ENCODE measurements at places on chromosomes 11 and 22. TPM values are rescaled to one million over a fixed set of nuclear protein-coding genes. Genes with fewer than 3 reads are reported as not detected.

DNA sequence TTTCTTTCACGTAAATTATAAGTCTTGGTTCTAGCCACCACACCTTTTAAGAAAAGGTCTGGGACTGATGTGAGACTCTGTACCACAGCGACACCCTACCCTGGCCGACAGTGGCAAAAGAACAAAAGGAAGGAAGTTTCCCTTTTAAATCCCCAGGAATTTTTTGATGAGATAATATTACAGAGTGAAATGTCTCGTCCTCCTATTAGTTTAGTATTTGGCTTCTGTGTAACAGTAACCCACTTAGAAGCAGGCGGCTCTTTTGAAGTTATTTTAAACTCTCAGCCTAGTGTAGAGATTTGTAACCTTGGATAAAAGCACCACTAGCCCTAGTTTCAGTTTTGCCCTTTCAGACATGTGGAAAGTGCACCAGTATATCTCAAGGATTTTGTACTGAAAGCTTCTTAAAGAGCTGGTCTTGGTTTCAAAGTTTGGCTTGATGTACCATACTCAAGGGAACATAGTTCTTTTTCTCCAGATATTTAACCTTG is 84.1 kb downstream of the C22orf31 start:
- no peak for DNase-seq

GRCh38 chr22:19696504-19697276 is 17.6 kb upstream of the SEPTIN5 start:
- no peak for DNase-seq

DNA sequence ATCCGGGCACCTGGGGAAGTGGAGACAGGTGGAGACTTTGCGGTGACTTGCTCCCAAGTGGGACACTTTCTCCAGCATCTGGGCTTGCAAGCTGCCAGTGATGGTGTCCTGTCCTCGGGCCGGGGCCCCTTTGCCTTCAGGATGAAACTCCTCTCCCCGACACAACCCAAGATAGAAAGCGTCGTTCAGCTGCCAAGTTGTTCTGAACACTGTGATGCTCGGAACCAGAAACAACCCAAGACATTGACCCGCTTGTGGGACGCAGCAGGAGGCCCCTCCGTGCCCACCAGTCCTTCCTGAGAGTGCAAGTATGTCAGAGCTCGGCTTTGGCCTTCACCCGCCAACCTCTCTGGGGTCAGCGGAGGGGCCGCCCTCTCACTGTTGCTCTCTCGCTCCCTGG is 31.3 kb downstream of the LINC01488 start:
- peak; percentile 16 for DNase-seq

Gene SLN
- total RNA-seq: 5.7 TPM

- no peak for DNase-seq
These were observed 20.5 kb upstream of the SORL1-AS1 start for GRCh38 chr11:121473064-121473777.

Gene PPARA
- total RNA-seq: 78.9 TPM

Gene NLRP6
- 0.32 TPM for total RNA-seq

Gene TRAF6
- 11.6 TPM for total RNA-seq

DNA sequence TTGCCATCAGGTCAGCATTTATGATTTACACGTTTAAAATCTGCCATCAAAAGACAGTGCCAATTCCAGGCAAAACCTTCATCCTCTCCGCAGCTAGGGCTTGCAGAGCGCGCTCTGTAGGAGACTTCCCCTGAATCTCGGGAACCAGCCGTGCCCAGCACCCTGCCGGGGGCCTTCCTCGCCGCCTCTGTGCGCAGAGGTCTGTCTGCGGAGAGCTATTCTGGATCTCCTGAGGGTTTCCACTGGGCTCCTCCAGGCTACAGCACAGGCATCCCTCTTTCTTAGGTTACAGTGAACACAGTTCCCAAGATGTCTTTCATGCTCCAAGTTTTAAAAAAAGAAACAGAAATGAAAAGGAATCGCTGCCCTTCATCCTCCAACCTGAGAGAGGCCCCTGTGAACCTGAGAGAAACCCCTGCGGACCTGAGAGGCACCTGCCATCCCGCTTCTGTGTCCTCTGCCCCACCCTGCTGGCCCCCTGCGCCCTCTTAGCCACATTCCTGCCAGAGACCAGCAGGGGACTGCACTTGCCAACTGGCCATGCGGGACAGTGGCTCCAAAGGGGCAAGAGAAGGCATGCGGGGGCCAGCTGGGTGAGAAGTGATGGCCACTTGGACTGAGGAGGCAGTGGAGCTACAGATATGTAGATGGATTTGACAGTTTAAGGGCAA is 16.1 kb downstream of the TP53AIP1 start:
- DNase-seq: no peak

Gene RTCB
- total RNA-seq: 43.0 TPM

GRCh38 chr11:131838016-131838415 is 467.6 kb downstream of the NTM start:
- DNase-seq: no peak

DNA sequence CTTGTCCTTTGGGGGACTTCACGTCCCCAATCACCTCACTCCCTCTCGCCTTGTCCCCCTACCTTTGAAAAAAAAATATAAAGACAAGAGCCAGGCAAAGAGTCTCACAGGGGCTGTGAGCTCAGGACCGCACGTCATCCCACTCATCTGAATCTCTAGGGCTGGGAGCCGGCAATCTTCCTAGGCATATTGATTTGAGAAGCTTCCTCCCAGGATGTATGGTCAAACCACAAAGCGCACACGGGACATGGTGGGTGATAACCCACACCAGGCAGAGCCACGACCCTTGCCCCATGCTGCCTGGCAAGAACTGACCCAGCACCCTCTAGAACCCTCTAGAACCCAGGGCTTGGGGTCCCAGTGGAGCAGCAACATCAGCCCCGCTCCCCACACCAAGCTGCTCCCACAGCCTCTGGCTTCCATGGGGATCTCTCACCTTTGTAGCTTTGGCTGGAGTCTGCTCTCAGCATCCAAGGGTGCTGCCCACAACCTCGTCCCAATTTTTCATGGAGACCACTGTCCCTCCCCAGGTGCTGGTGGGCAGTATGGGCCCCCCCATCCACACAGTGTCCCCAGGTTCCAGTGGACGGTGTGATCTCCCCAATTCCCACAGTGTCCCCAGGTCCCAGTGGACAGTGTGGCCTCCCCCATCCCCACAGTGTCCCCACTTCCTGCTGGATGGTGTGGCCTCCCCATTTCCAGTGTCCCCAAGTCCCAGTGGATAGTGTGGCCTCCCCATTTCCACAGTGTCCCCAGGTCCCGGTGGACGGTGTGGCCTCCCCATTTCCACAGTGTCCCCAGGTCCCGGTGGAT is 85.2 kb upstream of the FGF3 start:
- peak; percentile 11 for DNase-seq

Gene IL18
- 2.3 TPM for total RNA-seq

- DNase-seq: no peak
These were observed 151.7 kb downstream of the UVRAG start for GRCh38 chr11:75966537-75967287.

DNA sequence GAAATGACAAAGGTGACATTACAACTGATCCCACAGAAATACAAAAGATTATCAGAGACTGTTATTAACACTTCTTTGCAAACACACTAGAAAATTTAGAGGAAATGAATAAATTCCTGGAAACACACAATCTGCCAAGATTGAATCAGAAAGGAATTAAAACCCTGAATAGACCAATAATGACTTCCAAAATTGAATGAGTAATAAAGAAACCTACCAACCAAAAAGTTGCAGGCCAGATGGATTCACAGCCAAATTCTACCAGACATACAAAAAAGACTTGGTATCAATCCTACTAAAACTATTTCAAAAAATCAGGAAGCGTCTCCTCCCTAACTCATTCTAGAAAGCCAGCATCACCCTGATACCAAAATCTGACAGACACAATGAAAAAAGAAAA is 17.2 kb downstream of the RAB38 start:
- DNase-seq: no peak

Gene FREY1
- 0.52 TPM for total RNA-seq

DNA sequence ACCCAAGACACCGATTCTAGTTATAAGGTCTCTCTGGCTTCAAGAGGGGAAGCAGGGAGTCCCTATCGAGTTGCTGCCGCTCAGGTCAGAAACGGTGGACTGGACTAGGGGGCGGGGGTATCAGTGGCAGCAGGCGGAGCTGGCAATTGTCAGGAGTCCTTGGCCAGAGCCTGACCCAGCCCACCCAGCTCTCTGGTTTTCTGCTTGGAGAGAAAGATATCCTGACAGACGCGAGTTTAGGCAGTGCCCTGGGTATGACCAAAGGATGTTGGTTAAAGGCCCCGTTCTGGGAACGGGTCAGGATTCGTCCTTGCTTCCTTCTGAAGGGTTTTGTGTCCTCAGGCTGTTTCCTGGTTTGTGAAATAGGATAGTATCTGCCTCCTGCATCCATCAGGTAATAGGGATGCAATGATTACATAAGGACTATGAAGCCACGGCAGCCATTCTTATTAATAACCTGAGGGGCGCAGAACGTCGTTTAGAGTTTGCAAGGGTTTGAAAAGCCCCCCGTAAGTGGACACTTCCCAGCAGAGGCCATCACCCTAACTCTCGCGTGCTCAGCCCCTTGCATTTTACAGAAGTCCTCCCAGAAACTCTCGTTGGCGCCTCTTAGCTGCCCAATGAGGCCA is 700 bp upstream of the DEPDC5 start:
- DNase-seq: peak; percentile 54

DNA sequence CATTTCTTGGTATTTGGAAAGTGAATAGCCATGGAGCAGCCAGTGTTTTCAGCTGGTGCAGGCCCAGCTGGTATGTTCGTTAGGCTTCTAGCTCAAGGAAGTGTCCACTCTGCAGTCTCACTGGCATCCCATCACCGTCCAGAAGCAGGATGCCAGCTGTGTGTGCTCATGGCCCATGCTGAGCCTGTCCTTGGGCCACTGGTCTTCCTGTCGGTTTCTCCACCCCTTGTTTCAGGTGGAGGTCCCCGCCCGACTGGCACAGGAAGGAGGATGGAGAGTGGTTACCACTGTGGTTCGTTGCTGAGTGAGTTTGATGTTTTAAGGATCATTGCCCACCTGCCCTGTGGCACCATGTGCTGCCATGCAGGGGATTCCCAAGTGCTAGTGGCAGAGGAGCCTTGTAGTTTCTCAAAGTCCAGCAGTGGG is 63.7 kb downstream of the MED15 start:
- DNase-seq: no peak

- DNase-seq: no peak
These were observed 129.4 kb upstream of the SLC5A12 start for GRCh38 chr11:26851291-26851690.

DNA sequence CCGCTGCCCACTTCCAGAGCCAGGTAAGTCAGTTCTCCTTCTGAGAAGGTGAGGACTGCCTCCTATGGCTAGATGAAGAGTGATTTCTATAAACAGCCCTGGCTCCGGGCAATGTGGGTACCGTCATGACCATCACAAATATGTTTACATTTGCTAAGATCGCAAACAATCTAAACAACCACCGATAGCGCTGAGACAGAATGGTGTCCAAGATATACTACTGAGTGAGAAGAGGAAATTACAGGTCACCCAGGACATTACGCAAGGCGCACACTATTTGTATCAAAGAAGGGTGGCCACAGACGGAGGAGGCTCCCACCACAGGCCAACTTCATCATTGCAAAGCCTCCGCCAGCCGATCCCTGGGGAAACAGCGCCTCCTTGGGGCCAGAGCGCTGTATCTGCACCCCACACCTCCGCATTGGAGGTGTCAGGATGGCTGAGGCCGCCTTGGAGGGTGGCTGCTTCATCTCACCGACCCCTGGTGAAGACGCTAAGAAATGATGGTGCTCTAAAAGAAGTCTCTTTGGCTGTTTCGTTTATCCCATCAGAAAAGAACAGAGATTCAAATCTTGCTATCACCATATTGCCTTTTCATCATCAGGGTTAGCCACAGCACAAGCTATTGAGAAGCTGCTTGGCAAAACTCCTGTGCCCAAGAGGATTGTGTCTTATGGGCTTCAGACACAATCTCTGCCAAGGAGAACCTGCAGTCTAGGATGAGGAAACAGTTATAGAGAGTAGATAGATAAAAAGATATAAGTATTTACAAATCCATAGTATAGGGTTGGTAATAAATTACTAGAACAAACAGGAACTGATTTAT is 12.3 kb upstream of the ASRGL1 start:
- peak; percentile 63 for DNase-seq

DNA sequence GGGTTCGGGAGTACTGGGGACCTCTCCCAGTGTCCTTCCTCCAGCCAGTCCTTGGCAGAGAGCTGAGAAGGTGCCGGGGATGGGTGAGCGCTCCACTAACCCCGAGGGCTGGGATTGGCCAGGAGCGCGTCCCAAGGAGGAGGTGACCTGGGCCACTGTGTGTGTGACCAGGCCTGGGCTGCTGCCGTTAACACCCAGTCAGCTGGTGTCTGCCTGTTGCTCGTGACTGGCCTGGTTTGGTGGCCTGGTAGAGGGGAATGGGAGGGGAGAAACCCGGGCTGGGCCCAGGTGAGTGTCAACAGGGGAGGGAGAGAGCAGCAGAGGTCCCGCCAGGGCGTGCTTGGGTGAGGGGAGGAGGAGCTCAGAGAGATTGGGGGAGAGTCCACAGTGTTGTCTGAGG is 29.9 kb upstream of the GRAMD4 start:
- DNase-seq: peak; percentile 85

Gene PGA3
- total RNA-seq: not detected

GRCh38 chr11:81368192-81368591 is 1365.5 kb downstream of the FAM181B start:
- no peak for DNase-seq

Gene MEI1
- total RNA-seq: 0.57 TPM

DNA sequence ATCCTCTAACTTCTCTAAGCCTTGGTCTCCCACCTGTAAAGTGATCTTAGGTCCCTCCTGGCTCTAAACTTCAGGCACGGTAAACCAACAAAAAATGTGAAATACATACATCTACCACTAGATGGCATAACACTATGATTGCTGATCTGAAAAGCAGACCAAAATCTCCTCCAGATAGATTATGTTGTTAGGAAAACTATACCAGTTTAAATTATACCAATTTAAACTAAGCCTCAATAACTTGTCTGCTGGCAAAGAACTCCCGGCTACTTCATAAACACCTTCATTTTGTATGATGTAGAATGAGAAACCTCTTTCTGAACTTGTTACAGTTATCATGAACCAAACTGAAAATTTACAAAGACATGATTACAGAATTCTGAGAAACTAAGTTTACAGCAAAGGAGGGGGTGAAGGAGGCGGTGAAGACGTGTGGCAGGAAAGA is 85.9 kb downstream of the SBF2 start:
- DNase-seq: no peak

GRCh38 chr11:76803023-76803422 is 19.9 kb downstream of the TSKU start:
- no peak for DNase-seq

- no peak for DNase-seq
These were observed 601.3 kb downstream of the ETS1 start for GRCh38 chr11:127986073-127986472.

Gene HEPHL1
- total RNA-seq: not detected

GRCh38 chr11:24819006-24819405 is 322.2 kb downstream of the LUZP2 start:
- DNase-seq: no peak
